ENCODE measurements at places on chromosomes 6 and 20. TPM values are rescaled to one million over a fixed set of nuclear protein-coding genes. Genes with fewer than 3 reads are reported as not detected.

GRCh38 chr6:45661661-45662060 lies 283.9 kb upstream of the SUPT3H start:
- DNase-seq = no peak

- no peak for DNase-seq
Measured at GRCh38 chr20:40532103-40532502, 156.9 kb downstream of the MAFB start.

CNKSR3 gene
- 34.4 TPM for total RNA-seq

GRCh38 chr20:1010659-1011058 lies 8.5 kb upstream of the RSPO4 start:
- DNase-seq = no peak

- no peak for DNase-seq
Measured at GRCh38 chr20:18989736-18990474, 176.3 kb downstream of the SCP2D1 start.

GRCh38 chr6:82909551-82909950 lies 156.1 kb downstream of the UBE3D start:
- no peak for DNase-seq

GRCh38 chr20:56395166-56395565 lies 2.7 kb downstream of the CSTF1 start:
- DNase-seq = no peak

SLC12A5 gene
- total RNA-seq = 0.73 TPM

GRCh38 chr6:169955731-169956437 lies 204.5 kb downstream of the ERMARD start:
- DNase-seq = no peak

TSPO2 gene
- total RNA-seq = not detected

DNA sequence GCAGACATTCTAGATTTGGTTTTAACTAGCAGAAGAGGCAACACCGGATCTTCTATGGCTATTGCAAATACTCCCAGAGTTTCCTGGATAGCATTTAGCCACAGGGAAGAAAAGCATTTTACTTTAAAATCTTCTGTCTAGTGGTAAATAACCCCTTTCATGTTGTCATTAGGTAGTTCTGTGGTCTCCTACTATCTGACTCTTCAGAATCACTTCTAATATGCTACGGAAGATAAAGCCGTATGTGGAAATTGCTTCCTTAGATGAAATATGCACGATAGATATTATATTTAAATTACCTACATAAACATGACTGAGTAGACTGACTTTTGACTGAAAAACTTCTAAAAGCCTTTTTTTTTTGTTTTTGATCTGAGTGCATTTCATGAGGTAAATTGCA lies 759 bp downstream of the CRISP3 start:
- no peak for DNase-seq

DNA sequence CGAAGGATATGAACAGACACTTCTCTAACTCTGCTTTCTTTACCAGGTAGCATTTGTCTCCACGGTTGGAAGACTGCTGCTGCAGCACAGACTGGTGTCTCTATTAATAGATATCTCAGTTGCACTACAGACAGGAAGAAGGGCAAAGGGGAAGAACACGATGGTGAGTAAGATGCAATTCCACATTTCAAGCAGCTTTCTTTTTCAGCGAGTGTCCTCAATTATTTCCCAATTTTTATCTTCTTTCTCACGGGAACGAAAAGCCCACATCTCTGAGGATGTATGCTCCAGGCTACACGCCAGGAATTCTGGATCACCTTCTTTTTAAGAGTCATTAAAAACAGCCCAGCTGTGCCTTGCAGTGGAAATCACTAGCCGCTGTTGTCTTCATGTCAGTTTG lies 311.6 kb upstream of the ECI2 start:
- DNase-seq = no peak

GRCh38 chr6:105587349-105588122 lies 184.7 kb upstream of the PREP start:
- no peak for DNase-seq

MBOAT1 gene
- 2.4 TPM for total RNA-seq

- DNase-seq = no peak
Measured at GRCh38 chr6:6230286-6230685, 90.2 kb downstream of the F13A1 start.

SOBP gene
- total RNA-seq = 28.7 TPM

- no peak for DNase-seq
Measured at GRCh38 chr6:5175635-5176034, 85.1 kb downstream of the LYRM4 start.

DNA sequence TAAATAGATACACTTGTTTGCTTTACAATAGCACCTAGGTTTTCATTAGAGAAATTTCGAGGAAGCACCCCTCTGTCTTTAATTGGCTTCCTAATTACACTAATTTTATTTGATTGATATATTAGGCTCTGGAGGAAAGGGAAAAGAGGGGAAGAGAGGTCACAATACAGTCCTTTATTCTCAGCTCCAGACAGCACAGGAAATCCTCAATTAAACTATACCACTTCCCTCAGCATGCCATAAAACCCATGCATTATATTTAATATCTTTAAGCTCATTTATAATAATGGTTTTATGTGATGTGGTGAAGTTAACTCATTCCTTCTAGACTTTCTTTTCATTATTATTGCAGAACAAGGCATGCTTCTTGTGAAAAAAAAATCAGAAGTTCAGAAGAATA lies 17.7 kb upstream of the PDE7B start:
- no peak for DNase-seq

- no peak for DNase-seq
Measured at GRCh38 chr6:169527306-169527705, 174.5 kb downstream of the WDR27 start.

DNA sequence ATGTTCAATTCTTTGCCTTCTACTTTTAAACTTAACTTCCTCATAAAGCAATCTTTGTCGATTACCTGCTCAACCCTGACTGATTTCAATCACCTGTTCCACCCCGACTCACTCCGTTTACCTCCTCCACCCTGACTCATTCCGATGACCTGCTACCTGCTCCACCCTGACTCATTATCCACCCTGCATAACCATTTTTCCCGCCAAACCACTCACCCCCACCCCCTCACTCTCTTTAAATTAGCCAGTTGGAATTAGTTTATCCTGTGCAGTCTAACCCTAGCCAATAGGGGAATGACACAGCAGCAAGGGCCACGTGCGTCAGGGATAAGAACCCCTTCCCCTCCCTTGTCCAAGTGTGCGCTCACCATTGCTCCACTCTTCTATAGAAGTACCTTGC lies 56.7 kb upstream of the MRAP2 start:
- DNase-seq = no peak

DNA sequence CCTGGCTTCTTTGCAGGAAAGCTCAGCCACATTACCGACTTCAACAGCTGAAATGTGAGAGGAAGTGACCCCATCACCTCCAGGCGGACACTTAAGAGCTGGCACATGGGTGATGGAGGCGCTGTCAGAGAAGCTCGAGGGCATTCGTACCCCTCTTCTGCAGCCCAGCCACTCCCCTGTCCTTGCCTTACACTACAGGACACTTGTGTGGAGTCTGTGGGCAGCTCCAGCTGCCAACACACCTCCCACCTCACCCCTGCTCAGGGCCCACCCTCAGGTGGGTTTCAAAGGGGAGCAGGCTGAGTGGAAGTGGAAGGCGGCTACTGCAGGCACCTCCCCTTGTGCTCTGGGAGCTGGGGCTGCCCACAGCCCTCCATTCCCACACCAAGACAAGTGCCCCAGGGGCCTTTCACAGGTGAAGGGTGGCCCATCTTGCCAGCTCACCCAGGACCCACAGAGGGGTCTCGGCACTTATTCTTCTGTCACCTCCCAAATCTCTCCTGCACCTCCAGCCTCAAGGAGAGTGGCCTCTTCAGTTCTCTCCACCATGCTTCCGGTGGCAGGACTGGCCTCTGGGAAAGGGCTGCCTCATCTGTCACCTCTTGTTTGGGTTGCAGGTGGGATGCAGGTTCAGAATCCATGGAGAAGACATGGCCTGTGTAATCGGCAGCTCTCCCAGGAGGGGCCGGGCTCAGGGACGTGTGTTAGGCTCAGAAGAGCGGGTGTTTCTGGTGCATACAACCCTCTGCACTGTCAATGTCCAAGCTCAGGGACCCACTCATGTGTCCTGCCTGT lies 49.8 kb downstream of the IRF4 start:
- DNase-seq = no peak

GRCh38 chr6:14865531-14866100 lies 380.3 kb upstream of the JARID2 start:
- DNase-seq = no peak

EFCAB8 gene
- not detected for total RNA-seq

DNA sequence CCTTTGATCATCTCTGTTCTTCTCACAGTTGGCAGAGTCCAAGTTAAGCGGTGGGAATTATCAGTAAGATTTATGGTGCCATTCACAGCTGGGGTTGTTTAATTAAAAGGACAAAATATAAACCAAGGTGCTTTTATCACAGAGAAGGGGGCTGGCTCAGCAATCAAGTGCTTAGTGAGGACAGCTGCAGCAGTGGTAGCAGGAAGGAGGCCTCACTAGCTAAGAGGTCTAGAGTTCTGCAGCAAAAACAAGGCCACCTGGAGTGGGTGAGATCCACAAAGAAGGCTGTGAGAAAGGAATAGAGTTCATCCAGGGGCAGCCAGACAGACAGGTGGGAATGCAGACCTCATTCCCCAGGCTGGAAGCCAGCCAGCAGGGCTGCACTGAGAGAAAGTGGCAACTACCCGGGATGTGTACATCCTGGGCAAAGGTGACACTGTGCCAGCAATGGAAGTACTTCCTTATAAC lies 37.1 kb downstream of the PIGU start:
- DNase-seq = no peak

GRCh38 chr20:58619077-58619863 lies 31.8 kb upstream of the STX16 start:
- DNase-seq = no peak

C6orf118 gene
- total RNA-seq = not detected

WASF1 gene
- total RNA-seq = 0.78 TPM

GRCh38 chr6:25900843-25901242 lies 26.8 kb upstream of the SLC17A3 start:
- DNase-seq = no peak

GSTA3 gene
- not detected for total RNA-seq

- no peak for DNase-seq
Measured at GRCh38 chr6:52922161-52922560, 12.7 kb upstream of the GSTA3 start.

GRCh38 chr20:39850246-39850645 lies 838.8 kb downstream of the MAFB start:
- no peak for DNase-seq

- DNase-seq = no peak
Measured at GRCh38 chr6:104563306-104563705, 296.4 kb downstream of the HACE1 start.

- no peak for DNase-seq
Measured at GRCh38 chr6:41559655-41560427, 13.7 kb downstream of the FOXP4 start.

DNA sequence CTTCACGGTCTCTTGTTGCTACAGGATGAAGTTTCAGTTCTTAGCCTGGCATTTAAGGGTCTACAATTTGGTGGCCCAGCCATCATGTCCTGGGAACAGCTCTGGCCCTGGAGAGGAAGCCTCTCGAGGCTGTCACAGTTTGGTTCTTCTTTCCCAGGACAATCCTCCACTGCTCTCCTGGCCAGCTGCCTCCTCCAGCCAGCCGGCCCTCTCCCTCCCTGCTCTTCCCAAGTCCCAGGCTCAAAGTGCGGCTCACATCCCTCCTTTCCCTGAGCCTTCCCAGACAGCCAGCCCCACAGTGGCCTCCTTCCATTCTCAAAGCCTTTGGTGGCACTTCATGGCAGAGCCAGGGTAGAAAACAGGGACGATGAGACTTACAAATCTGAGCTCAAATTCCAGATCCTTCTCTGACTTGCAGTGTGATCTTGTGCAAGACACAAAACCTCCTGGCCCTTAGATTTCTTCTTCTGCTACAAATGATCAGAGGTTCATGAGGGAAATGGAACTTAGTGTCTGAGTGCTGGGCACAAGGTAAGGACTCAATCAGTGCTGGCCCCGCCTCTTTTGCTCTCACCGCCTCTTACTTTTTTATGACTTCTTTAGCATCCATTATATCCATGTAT lies 223.8 kb upstream of the ECI2 start:
- no peak for DNase-seq

- DNase-seq = no peak
Measured at GRCh38 chr6:165012183-165012582, 297.2 kb downstream of the C6orf118 start.

- DNase-seq = no peak
Measured at GRCh38 chr6:3791526-3792203, 40.2 kb upstream of the PXDC1 start.

LY6G6F gene
- not detected for total RNA-seq

- no peak for DNase-seq
Measured at GRCh38 chr6:16286151-16286522, 47.8 kb downstream of the GMPR start.

- no peak for DNase-seq
Measured at GRCh38 chr20:9626357-9626756, 112.0 kb downstream of the LAMP5 start.

Data from cardiac septum (tissue), 1 donor.